ENCODE measurements at places on chromosomes 1 and 21.

GRCh38 chr1:191971447-191971846 lies 186.8 kb upstream of the RGS18 start:
- no peak for DNase-seq

DNA sequence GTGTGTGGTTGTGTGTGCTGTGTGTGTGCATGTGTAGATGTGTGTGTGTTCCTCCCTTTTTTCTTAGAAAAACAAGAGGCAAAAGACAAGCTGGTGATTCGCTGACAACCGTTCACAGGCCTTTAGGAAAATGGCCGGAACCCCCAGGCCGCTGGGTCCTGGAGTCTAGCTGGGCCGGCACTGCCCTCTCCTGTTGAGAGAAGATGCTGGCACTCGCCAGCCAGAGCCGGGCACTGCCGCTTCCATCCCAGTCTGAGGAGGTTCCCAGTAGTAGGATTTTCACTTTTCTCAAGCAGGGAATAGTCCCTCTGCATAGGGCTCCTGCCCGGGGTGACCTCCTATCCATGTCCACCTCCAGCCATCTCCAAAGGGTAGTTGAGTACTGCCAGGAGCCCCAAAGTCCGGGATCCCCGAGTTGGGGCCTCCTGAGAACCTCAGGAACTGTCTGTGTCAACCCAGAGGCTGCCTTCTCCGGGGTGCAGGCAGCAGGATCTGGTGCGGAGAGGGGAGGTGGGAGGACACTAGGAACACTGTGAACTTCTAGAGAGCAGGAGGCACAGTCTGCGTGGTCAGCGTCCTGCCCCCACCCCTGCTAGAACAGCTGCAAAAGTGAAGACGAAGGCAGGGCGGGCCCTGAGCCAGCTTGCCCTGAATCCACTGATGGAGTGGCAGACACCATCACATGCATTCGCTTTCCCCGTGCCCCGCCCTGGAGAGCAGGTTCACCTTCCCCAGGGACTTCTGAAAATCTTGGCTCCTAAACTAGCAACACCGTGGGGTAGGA lies 44.1 kb upstream of the ARHGEF16 start:
- no peak for DNase-seq

DNA sequence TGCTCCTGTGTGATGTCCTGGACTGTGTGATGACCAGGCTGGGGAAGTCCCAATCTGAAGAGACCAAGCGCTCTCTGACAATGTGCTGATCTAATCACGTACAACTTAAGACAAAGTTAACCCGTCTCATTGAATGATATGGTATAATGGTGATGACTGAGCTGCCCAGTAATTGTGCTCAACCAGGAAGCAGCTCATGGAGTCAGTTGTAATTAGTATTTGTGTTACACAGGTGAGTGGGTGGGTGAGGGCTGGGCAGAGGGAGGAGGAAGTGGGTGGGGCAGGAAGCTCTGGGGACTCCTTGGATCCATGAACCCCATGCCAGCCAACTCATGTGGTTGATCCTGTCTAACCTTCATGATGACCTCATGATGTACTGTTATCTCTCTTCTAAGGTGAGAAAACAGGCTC lies 8.7 kb upstream of the ECE1 start:
- no peak for DNase-seq

GRCh38 chr1:47477595-47478080 lies 39.8 kb downstream of the FOXD2 start:
- no peak for DNase-seq

- no peak for DNase-seq
These were observed 85.3 kb upstream of the RAVER2 start for GRCh38 chr1:64659478-64660138.

GRCh38 chr1:227934476-227935313 lies 13.0 kb downstream of the WNT9A start:
- peak; percentile 65 for DNase-seq

GRCh38 chr1:24465099-24465498 lies 37.5 kb upstream of the RCAN3 start:
- DNase-seq: no peak

DNA sequence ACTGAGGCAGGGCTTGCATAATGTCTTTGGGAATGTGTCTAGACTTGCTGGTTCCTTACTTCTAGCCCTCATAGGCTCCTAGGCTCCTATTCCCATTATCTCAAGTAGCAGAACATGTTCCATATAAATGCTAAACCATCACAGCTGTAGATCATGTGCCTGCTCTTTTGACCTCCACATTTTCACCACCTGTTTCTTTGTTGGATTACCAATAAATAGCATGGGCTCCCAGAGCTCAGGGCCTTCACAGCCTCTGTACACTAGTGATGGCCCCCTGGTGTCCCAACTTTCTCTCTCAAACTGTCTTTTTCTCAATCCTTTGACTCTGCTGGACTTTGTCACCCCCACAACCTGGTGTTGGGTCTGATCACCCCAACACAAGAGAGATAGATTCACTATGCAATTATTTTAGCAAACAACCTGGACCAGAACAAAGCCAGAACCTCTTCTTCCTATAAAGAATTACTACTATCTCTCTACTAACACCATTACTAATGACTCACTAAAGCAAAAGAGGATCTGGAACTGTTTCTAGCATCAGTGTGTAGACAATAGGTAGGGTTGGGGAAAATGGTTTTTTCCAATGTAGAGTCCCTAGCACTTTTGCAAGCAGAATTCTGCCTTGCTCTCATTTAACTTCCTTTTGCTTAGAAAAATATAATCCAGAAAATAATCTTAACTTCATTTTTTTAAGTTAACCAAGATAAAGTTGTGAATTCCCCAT lies 51.7 kb downstream of the WLS start:
- no peak for DNase-seq

DNA sequence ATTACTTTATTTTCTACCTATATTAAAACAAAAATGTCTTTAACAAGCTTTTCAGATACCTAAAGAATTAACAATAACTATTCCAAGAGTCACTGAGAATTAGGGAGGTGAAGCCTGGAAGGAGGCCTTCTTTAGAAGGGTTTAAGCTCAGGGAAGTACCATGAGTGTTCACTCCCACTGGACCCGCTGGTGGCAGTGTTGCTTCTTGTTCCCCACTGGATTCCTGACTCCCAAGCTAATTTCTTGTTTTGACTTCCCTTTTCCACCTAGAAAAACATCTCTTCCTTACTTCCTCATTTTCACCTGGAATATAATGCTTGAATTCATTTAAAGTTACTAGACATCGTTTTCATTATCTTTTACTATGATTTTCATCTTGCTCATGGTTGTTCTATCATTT lies 264.2 kb downstream of the HMCN1 start:
- DNase-seq: peak; percentile 71

DNA sequence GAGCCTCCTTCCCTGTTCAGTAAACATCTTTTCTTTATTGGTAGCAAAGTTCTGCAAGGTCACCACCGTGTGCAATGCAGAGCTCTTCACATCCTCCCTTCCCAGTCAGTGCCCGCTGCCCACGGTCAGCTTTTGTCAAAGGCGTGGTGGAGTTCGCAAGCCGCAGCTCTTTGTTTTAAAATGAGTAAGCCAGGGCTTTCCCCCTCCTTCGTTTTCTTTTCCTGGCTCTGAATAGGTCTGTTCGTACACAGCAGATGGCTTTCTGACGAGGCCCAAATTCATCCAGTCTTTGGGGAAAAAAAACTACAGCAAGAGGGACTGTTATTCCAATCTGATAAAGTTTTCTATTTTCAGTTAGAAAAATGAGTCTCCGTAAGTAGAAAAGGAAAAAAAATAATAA lies 153.2 kb downstream of the LRIG2 start:
- no peak for DNase-seq

- DNase-seq: no peak
These were observed 125.5 kb upstream of the SERBP1 start for GRCh38 chr1:67555461-67556296.

DNA sequence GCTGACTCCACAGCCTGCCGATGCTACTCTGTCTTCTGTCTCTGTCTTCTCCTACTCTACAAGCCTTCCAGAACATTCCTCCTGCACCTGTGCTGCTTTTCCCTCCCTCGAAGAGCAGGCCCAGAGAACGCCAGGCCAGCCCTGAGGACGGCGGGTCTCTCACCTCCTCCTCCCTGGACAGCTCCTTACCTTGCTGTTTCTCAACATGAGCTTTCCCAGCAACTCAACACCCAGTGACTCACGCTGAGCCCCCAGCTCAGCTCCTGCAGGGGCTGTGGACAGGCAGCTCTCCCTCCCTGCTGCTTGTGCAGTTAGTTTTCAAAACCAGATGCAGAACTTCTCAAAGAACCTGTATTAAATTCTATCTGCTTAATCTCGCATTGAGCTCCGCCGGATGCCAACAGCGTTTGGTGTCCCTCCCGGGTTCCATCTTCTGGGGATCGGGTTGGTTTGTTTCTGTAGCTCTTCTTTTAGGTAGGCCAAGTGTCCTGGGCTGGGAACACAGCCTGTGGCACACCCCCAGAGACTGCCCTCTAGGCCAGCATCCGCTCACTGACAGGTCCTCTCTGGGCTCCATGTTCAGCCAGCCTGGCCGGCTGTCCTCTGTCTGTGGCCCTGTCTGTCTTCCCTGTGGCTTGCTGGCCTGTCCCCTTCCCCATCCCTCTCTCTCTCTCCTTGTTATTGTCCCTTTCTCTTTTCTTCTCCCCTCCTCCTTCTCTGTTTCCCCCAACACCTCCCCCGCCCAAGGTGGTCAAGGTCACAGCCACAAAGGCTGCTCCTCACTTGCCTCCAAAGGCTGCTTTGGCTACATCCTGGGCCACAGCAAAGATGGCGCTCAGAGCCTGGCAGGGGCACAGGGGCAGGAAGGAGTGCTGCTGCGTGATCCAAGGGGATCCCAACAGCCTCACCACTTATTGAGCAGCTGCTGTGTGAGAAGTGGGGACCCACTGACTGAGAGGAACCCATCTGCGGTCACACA lies 391.0 kb downstream of the MATN1 start:
- DNase-seq: no peak

DNA sequence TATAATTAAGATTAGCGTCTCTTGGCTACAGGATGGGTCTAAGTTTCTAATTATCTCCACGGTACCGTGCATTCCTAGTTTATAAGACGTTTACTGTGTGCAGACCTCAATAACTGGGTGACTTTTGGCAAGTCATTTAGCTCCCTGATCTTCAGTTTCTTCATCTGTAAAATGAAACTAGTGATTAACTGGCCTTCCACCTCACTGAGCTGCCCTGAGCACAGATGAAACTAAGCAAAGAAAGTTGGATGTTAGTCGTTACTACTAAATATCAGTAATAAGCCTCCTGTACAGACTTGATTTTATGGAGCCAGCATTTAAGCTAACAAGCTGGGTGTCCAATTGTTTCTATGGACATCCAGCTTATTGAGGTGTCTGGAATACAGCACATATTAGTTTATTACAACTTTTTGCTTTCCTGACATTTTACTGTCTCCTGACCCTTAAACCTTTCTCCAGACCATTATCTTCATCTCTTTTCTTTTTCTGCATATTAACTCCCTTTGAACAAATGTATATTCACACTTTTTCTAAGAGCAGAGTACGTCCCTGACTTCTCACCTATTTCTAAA lies 1.1 kb downstream of the CR2 start:
- peak; percentile 49 for DNase-seq

- no peak for DNase-seq
These were observed 9.4 kb downstream of the PGM1 start for GRCh38 chr1:63602629-63603028.
